ENCODE measurements at places on chromosomes 11 and 22.

- no peak for DNase-seq
Observed at GRCh38 chr11:1036303-1036923, at the start of gene MUC6. MUC6 (minus strand) TSS chr11:1036718; CDS start chr11:1036655, 63 bp downstream.

DNA sequence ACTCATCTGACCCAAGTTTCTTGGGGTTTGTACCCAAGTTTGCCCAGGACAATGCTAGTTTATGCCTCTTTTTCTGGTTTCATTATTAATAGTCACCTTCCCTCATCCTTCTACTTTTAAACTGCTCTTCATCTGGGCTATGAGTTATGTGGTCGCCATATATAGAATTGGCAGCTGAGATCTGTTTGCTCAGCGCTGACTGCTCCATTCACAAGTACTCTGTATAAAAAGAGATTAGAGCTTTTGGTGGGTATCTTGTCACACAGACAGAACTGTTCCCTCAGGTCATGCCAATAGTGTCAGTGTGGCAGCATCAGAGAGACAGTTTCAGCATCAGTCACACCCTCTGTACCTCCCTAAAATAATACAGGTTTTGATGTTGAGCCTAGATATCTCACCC, 326.0 kb downstream of the RAB38 start:
- no peak for DNase-seq

DNA sequence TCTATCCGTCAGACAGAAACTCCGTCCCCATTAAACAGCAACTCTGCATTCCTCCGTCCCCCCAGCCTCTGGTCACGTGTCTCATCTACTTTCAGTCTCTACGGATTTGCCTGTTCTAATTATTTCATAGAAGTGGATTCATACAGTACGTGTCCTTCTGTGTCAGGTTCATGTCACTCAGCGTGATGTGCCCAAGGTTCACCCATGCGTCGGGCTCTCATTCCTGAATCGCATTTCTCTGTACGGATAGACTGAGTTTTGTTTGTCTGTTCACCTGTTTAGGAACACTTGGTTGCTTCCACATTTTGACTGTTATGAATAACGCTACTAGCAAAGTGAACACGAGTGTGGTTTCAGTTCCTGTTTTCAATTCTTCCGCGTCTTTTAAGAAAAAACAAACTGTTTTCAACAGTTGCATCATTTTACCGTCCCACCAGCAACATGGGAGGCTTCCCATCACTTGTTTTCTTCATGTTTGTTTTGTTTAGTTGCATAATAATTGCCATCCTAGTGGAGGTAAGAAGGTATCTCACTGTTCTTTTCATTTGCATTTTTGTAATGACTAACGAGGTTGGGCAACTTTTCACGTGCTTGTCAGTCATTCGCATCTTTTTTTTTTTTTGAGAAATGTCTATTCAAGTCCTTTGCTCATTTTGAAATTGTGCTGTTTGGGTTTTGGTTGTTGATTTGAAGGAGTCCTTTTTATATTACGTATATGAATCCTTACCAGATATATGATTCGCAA, 8.9 kb upstream of the NLRP6 start:
- no peak for DNase-seq

DNA sequence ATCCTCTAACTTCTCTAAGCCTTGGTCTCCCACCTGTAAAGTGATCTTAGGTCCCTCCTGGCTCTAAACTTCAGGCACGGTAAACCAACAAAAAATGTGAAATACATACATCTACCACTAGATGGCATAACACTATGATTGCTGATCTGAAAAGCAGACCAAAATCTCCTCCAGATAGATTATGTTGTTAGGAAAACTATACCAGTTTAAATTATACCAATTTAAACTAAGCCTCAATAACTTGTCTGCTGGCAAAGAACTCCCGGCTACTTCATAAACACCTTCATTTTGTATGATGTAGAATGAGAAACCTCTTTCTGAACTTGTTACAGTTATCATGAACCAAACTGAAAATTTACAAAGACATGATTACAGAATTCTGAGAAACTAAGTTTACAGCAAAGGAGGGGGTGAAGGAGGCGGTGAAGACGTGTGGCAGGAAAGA, 85.9 kb downstream of the SBF2 start:
- DNase-seq = peak; percentile 48

- DNase-seq = no peak
Observed at GRCh38 chr11:35289821-35290220, 129.5 kb downstream of the SLC1A2 start.

Data from kidney glomerular epithelial cell (primary cell).